ENCODE measurements at places on chromosomes 7 and 10. TPM values are rescaled to one million over a fixed set of nuclear protein-coding genes. Genes with fewer than 3 reads are reported as not detected.

THSD7A gene
- 3.1 TPM for total RNA-seq

GRCh38 chr10:85900061-85900460, 466.5 kb downstream of the GRID1 start:
- H3K4me1 ChIP-seq: no peaks in the 10 kb centered on the region
- no peaks in the 10 kb centered on the region for H3K36me3 ChIP-seq
- H3K27ac ChIP-seq: no peak overlapping the region
- H3K27me3 ChIP-seq: no peaks in the 10 kb centered on the region

GRCh38 chr10:85946713-85947326, 419.8 kb downstream of the GRID1 start:
- no peak overlapping the region for H3K4me3 ChIP-seq
- no peaks in the 10 kb centered on the region for H3K36me3 ChIP-seq
- H3K4me1 ChIP-seq: no peaks in the 10 kb centered on the region
- H3K27ac ChIP-seq: no peak overlapping the region

PDZD7 gene
- total RNA-seq: 0.82 TPM

ABCC2 gene
- total RNA-seq: 0.74 TPM

GRCh38 chr7:138816650-138817049, 18.7 kb upstream of the ATP6V0A4 start:
- no peaks in the 10 kb centered on the region for H3K4me1 ChIP-seq
- H3K27ac ChIP-seq: no peak overlapping the region
- H3K36me3 ChIP-seq: no peaks in the 10 kb centered on the region
- no peaks in the 10 kb centered on the region for H3K27me3 ChIP-seq

CARD11 gene
- 2.4 TPM for total RNA-seq

- no peak overlapping the region for H3K27ac ChIP-seq
- H3K36me3 ChIP-seq: no peaks in the 10 kb centered on the region
- no peaks in the 10 kb centered on the region for H3K4me1 ChIP-seq
- no peak overlapping the region for H3K4me3 ChIP-seq
These were observed 11.7 kb downstream of the EPHB6 start for GRCh38 chr7:142866361-142867096.

AKR1C8 gene
- total RNA-seq: not detected

IL15RA gene
- total RNA-seq: 11.7 TPM
